Neural crest cell (in vitro differentiated cells): ENCODE measurements at places on chromosomes 6 and 20. TPM values are rescaled to one million over a fixed set of nuclear protein-coding genes. Genes with fewer than 3 reads are reported as not detected.

SIRPB1 gene
- 0.77 and 1.5 TPM in 2 replicates for total RNA-seq

- DNase-seq, result no peak
Measured at GRCh38 chr6:53770780-53771249, 24.0 kb upstream of the LRRC1 start.

- DNase-seq, result no peak
Measured at GRCh38 chr6:79604583-79605037, 26.5 kb upstream of the SH3BGRL2 start.

CGA gene
- not detected in 2 replicates for total RNA-seq

DNA sequence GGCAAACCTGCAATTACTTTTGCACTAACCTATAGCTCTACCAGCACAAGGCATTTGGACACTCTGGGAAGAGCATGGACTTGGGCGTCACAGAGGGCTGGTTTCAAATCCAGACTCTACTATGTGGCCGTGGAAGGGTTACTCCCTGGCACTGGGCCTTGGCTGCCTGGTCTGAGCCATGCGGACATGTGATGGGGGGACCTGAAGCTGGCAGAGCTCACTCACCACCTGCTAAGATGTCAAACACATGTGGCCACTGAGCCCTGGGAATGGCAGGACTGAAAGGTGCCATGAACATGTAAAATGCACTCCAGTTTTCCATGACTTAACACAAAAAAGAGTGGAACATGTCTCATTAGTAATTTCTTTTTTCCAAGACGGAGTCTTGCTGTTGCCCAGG lies 23.7 kb downstream of the VSTM2L start:
- no peak for DNase-seq

- DNase-seq, result no peak
Measured at GRCh38 chr6:161403717-161404116, 129.9 kb upstream of the AGPAT4 start.

- DNase-seq, result no peak
Measured at GRCh38 chr20:63284083-63284440, 8.9 kb upstream of the COL20A1 start.

DNA sequence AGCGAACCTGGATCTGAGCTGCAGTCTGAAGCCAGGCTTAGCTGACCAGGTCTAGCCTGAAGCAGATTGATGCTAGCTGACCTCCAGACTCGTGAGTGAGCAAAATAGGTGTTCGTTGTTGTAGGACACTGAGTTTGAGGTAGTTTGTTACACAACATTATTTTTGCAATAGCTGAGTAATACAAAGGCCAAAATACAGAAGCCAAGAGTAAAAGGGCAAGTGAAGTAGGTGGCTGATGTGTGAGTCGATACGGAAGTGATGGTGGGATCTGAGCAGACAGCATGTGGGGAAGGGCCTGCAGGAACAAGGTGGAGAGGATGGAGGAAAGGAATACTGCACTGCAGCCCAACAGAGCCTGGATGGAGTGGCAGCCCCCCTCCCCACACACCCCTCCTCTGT lies 8.5 kb upstream of the SPATS1 start:
- no peak for DNase-seq

DNA sequence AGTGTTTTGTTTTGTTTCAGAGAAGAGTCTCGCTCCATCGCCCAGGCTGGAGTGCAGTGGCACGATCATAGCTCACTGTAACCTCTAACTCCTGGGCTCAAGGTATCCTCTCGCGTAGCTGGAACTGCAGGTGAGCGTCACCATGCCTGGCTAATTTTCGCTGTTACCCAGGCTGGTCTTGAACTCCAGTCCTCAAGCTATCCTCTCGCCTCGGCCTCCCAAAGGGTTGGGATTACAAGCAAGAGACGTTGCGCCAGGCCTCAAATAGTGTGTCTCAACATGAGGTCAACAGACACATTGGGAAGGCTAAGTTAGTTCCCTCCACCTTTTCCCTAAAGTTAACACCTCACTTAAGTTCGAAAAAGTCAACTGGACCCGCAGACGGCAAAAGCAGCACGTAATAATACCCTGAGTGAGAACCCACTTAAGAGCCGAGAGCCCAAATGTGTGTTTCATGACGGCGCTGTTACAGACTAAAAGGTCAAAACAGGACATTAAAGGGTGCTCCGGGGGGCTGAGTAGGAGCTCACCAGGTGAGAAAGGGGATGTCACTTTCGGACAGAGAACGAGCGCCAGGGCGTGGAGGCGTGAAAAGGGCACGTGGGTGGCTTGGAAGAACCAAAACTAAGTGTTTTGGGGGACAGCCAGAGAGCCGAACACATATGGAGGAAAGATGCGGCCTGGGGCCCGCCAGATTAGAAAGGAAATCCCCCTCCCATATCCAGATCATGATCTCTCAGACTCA lies 499 bp downstream of the TTI1 start:
- DNase-seq, result no peak
